ENCODE measurements at places on chromosomes 5 and 9. TPM values are rescaled to one million over a fixed set of nuclear protein-coding genes. Genes with fewer than 3 reads are reported as not detected.

The CD274 gene
- total RNA-seq = 42.2 TPM

DNA sequence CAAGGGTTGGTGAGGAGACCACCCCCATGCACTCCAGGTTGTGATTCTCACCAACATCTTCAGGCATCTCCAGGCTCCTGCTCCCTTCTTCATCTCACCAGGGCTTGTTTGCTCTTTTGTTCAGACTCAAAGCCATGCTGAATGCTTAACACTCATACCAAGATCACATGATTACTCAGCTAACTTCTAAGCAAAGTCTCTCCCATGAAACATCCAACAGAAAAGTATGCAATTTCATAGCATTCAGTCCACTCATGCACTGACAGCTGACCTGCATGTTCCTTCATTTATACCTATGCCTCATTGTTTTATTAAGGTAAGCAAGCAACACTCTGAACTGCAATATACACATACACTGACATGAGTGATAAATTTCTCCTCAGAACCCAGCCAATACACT is 69.0 kb downstream of the SHC3 start:
- no peak for ATAC-seq

DNA sequence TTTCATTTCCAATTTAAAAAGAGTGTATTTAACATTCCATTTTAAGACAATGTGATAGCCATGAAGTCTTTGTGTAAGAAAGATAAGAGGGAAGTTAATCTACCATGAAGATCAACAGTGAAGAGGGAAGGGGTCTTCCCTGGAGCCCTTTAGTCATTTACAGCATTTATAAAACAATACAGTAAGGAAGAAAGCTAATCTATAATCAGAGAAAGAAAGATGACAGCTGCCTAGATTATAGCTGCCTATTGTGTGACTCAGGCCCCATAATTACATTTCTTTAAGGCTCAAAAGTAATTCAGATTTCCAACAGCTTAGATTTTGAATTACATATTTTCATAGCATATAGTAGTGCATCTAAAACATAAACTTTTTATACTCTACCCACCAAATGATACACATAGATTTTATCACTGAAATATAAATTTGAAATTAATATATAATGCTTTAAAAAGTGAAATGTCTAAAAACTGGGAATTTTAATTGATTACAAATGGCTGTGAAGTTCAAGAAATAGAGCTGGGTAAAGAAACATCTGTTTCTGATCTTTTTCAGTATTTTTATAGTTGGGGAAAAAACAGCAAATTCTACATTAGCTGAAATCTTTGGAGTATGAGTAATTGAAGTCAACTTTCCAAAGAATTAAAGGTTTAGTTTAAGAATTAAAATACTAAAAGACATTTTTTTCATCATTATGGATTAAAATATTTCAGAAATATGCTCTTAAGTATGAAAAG is 89.6 kb downstream of the RIC1 start:
- ATAC-seq = no peak

DNA sequence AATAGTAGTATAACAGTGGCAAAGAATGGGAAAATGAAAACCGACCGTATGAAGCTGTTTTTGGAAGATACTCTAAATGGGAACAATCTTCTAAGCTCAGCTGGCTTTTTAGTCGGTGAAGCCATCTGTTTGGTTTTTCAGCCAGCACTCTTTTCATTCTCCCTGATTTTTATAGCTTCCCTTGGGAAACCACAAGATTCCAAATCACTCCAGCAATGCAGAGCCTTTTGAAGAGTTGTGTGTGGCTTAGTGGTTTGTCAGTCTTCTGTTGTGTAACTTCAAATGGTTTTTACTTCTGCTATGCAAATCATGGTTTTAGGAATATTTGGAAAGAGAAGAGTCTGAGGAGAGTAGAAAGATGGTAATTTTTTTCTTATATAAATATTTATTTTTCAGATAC is 180.7 kb downstream of the KDM4C start:
- ATAC-seq = no peak

GRCh38 chr5:124444147-124444775 is 302.2 kb downstream of the ZNF608 start:
- peak; percentile 40 for ATAC-seq

DNA sequence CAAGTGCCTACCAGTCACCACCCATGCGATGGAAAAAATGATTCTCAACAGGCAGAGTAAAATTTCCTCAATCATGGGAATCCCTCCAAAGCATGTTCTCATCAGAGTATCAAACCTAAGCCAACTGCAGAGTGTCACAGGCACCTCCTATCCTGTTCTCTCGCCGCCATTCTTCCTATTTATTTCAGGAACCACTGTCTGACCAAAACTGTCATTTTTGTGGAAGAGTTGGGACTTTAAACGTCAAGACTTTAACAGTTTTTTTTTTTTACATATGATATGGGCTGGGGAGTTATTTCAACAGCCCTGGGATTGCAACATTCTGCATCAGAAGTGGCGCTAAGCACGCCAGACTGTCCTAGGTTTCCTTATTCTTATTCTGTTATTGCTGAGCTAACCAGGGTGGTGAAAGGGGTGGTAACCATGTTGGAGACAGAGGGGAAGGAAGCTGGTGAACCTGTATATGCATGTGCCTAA is 29.5 kb downstream of the PFDN1 start:
- ATAC-seq = no peak

The PCDHB4 gene
- not detected for total RNA-seq

Measured in activated T-helper 17 cell treated with anti-CD3 and anti-CD28 coated beads, Interleukin-2, amount 50 U/mL, for 72 hours (primary cell).